ENCODE measurements at places on chromosomes 1 and 21.

DNA sequence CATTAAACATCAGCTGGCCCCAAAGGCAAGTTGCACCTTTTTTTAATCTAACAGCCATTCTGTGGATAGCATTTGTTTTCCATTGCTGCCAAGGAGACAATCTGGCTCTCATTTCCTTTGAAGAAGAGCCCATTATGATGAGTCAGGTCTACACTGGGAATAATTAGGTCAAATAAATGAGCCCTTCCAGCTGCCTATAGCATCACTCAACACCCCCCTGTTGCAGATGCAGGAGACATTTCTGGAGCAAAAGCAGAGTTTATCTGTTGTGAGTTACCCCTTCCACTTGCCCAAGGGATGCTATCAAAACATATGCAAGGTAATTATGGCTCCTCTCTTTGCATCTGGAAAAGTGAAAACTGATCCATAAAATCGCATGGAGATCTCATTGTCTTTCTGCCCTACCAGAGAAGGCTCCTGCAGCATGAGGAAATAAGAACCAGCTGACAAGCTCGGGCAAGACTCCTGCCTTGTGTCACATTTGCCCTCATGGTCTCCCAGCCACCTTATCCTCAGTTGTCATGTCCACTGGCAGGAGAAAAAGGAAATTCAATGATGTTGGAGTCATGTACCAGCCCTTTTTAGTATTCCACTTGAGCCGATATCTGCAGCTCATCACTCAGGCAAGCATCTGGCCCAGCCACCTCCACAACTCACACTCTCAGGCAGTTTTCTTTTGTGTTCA is 135.9 kb downstream of the SLC30A10 start:
- no peaks in the 10 kb centered on the region for H3K4me1 ChIP-seq
- DNase-seq: no peak
- H3K4me3 ChIP-seq: no peak overlapping the region
- H3K27ac ChIP-seq: no peak overlapping the region
- no peaks in the 10 kb centered on the region for H3K27me3 ChIP-seq

GRCh38 chr1:174157157-174157806 is 2.0 kb upstream of the RABGAP1L start:
- no peak for DNase-seq
- peaks cover 62% of the 10 kb centered on the region for H3K4me1 ChIP-seq
- H3K4me3 ChIP-seq: no peak overlapping the region
- H3K27ac ChIP-seq: no peak overlapping the region
- no peaks in the 10 kb centered on the region for H3K27me3 ChIP-seq
- no peaks in the 10 kb centered on the region for H3K36me3 ChIP-seq

GRCh38 chr1:181062836-181063428 is 25.6 kb upstream of the IER5 start:
- H3K27ac ChIP-seq: peak overlapping the region; percentile 39
- H3K36me3 ChIP-seq: no peaks in the 10 kb centered on the region
- peaks cover 19% of the 10 kb centered on the region for H3K4me1 ChIP-seq
- peak overlapping the region; percentile 33 for H3K4me3 ChIP-seq
- peak; percentile 27 for DNase-seq

GRCh38 chr1:6730880-6731279 is 29.3 kb upstream of the DNAJC11 start:
- H3K27ac ChIP-seq: no peak overlapping the region
- no peak for DNase-seq
- no peaks in the 10 kb centered on the region for H3K36me3 ChIP-seq

GRCh38 chr1:119660253-119661083 is 12.4 kb upstream of the ZNF697 start:
- no peak overlapping the region for H3K27ac ChIP-seq
- no peak for DNase-seq
- H3K36me3 ChIP-seq: no peaks in the 10 kb centered on the region
- H3K4me1 ChIP-seq: no peaks in the 10 kb centered on the region
- H3K4me3 ChIP-seq: no peak overlapping the region

GRCh38 chr21:33434770-33435360 is 31.7 kb downstream of the IFNGR2 start:
- H3K4me3 ChIP-seq: no peak overlapping the region
- no peaks in the 10 kb centered on the region for H3K27me3 ChIP-seq
- peaks cover 9% of the 10 kb centered on the region for H3K4me1 ChIP-seq
- H3K27ac ChIP-seq: no peak overlapping the region

GRCh38 chr1:2607641-2608091 is 21.1 kb downstream of the PRXL2B start:
- no peak overlapping the region for H3K27ac ChIP-seq
- no peaks in the 10 kb centered on the region for H3K27me3 ChIP-seq
- no peak overlapping the region for H3K4me3 ChIP-seq
- H3K4me1 ChIP-seq: no peaks in the 10 kb centered on the region
- no peaks in the 10 kb centered on the region for H3K36me3 ChIP-seq
- DNase-seq: no peak

DNA sequence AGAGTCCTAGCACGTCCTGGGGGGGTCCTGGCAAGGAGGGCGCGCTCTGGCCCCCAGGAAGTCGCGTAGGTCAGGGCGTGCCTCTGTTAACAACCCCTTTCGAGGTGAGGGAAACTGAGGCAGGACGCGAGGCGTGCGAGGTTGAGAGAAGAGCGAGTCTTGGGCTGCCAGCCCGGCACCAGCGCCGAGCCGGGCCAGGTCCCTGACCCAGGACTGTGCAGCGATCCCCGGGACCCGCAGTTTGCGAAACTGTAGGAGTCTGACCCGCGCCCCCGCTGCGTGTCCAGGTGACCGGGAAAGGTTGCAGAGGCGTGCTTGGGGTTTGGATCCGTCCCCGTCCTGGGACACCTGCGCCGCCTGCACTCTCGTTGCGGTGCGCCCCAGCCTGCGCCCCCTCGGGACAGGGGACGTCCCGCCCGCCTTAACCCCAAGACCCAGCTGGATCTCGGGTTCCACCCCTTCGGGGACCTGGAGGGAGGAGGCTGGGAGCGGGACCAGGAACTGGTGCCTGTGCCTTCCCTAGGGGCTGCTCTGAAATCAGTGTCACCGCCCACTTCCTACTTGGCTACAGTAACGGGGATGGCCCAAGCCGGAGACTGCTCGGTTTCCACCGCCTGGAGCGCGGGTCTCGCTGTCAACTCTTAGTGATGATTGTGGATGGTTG is 493 bp downstream of the DISC1 start:
- peak overlapping the region; percentile 63 for H3K27ac ChIP-seq
- peaks cover 32% of the 10 kb centered on the region for H3K4me1 ChIP-seq
- no peaks in the 10 kb centered on the region for H3K36me3 ChIP-seq
- H3K4me3 ChIP-seq: peak overlapping the region; percentile 43
- peak; percentile 46 for DNase-seq
- no peaks in the 10 kb centered on the region for H3K27me3 ChIP-seq

DNA sequence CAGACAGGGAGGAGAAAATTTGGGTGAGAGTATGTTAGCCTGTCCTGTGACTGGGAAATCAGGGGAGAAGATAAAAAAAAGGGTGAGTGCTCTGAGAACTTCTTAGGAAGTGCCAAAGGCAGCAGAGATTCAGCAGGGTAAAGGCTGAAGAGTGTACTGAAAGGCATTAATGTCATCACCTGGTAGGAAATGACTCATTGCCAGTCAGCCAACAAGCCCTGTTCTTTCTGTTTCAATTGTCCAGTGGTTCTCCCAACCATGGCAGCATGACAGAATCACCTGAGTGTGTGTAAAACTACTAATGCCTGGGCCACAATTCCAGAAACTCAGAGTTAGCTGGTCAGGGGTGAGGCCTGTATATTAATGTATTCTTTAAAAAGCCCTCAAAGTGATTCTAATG is 83.5 kb downstream of the INTS7 start:
- H3K27me3 ChIP-seq: no peaks in the 10 kb centered on the region
- DNase-seq: no peak
- no peak overlapping the region for H3K4me3 ChIP-seq
- peaks cover 4% of the 10 kb centered on the region for H3K36me3 ChIP-seq
- peaks cover 11% of the 10 kb centered on the region for H3K4me1 ChIP-seq
- no peak overlapping the region for H3K27ac ChIP-seq

GRCh38 chr1:2399890-2400575 is 8.4 kb downstream of the RER1 start:
- H3K27me3 ChIP-seq: no peaks in the 10 kb centered on the region
- H3K27ac ChIP-seq: no peak overlapping the region
- H3K4me3 ChIP-seq: no peak overlapping the region

DNA sequence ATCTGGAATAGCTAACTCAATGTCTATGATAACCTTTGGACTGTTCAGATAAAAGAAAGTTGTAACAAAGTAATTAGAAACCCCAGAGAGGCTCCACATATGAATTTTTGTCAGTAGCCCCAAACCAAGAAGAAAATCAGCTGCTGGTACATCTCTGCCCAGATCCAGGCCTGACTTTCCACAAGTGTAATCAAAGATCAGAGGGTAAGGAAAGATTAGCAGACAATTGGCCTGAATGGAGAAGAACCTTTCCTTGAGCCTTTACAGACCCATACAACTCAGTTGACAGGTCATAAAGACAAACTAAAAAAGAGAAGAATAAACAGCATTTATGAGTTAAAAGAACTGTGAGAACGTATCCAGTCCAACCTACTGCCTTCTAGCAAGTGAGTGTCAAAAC is 366.7 kb upstream of the PKN2 start:
- no peak for DNase-seq
- no peak overlapping the region for H3K4me3 ChIP-seq
- no peaks in the 10 kb centered on the region for H3K27me3 ChIP-seq
- no peaks in the 10 kb centered on the region for H3K36me3 ChIP-seq

GRCh38 chr1:98386675-98387440 is 274.7 kb upstream of the SNX7 start:
- no peaks in the 10 kb centered on the region for H3K27me3 ChIP-seq
- H3K4me1 ChIP-seq: peaks cover 30% of the 10 kb centered on the region
- no peaks in the 10 kb centered on the region for H3K36me3 ChIP-seq
- H3K4me3 ChIP-seq: no peak overlapping the region
- DNase-seq: no peak

DNA sequence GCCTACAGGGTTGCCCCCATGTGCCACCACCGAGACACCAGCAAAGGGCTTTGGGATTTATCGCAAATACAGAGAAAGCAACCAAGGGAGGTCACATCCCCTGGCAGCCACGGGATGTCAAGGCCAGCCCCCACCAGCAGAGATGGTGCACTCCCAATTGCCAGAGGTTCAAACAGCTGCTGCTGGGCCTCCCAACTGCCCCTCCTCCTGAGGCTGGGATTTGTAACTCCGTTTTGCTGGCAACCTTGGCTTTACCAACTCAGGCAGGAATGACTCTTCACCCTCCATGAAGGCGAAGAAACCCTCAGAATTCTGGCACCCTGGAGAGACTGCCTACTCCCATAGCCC is 11.6 kb downstream of the TMEM53 start:
- no peaks in the 10 kb centered on the region for H3K36me3 ChIP-seq
- no peak for DNase-seq
- peaks cover 10% of the 10 kb centered on the region for H3K4me1 ChIP-seq
- H3K27me3 ChIP-seq: no peaks in the 10 kb centered on the region

- no peak for DNase-seq
- H3K4me3 ChIP-seq: no peak overlapping the region
- no peaks in the 10 kb centered on the region for H3K27me3 ChIP-seq
- H3K36me3 ChIP-seq: peaks cover 59% of the 10 kb centered on the region
- no peaks in the 10 kb centered on the region for H3K4me1 ChIP-seq
- no peak overlapping the region for H3K27ac ChIP-seq
These were observed 18.4 kb downstream of the CCT8 start for GRCh38 chr21:29055080-29055479.

DNA sequence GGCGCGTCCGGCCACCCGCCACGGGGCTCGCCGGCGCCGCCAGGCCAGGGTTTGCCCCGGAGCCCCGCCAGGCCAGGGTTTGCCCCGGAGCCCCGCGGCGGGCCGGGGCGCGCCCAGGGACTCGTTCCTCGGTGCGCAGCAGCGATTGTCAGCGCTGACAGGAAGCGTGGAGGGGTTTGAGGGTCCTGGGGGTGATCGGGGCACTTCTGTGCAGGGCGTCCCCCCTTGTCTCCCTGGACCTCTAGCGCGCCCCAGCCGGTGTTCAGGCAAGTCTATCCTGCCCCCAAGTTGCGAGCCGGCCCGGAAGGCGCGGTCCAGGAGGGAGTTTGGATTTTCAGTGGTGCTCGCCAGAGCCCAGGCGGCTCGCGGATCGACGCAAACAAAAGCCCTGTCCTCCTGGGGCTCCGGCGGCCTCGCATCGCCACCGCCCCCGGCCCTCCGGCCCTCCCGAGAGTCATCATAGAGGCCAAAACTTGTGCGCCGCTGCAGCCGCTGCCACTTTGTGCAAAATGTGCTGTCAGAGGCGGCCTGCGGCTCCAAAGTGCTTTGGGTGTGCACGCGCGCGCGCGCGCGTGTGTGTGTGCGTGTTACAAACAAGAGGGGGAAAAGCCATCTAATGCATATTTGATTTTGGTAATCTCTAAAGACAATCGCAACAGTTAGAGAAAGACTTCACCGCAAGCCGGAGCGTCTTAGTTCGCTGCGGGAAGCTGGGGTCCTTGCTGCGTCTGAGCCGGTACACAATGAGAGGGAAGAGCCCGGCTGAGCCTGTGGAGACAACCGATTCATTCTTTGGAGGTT is 1.0 kb downstream of the ROR1 start:
- no peak for DNase-seq
- no peak overlapping the region for H3K4me3 ChIP-seq
- H3K36me3 ChIP-seq: no peaks in the 10 kb centered on the region
- H3K4me1 ChIP-seq: peaks cover 13% of the 10 kb centered on the region

DNA sequence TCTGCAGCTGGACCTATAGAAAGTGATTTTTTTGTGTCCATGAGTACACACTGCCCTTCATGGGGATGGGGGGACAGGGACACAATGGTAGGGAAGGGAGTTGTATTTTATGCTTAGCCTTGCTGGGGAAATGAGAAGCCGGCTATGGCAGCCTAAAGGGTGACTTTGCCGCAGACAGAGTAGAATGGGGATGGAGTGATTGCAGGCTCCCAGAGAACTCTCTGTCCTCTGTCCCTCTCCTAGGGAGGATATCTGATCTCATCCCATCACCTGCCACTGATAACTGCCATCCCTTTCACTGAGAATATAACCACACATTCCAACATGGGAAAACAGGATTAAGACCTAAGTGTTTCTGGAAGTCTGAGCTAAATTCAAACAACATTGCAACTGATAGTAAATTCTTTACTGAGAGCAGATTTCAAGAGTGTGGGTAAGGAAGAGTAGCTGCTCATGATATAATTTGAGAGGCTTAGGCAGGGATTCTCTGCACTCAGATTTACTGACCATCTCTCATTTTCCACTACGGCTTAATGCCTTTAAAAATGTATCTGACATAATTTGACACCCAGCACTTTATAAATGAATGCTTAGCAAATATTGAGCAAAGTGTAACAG is 13.9 kb downstream of the SH2D1B start:
- no peak for DNase-seq
- no peaks in the 10 kb centered on the region for H3K27me3 ChIP-seq
- no peaks in the 10 kb centered on the region for H3K4me1 ChIP-seq

GRCh38 chr1:21064057-21064456 is 112.6 kb downstream of the EIF4G3 start:
- H3K27ac ChIP-seq: no peak overlapping the region
- no peak for DNase-seq
- H3K4me1 ChIP-seq: no peaks in the 10 kb centered on the region
- H3K27me3 ChIP-seq: no peaks in the 10 kb centered on the region

GRCh38 chr1:185170291-185170848 is 13.4 kb downstream of the SWT1 start:
- no peaks in the 10 kb centered on the region for H3K4me1 ChIP-seq
- peaks cover 5% of the 10 kb centered on the region for H3K36me3 ChIP-seq
- no peak overlapping the region for H3K27ac ChIP-seq
- no peak overlapping the region for H3K4me3 ChIP-seq
- DNase-seq: peak; percentile 44
